AG04450 (cell line): ENCODE measurements at places on chromosomes 2 and 18. TPM values are rescaled to one million over a fixed set of nuclear protein-coding genes. Genes with fewer than 3 reads are reported as not detected.

The CD207 gene
- not detected in 2 replicates for polyA plus RNA-seq

DNA sequence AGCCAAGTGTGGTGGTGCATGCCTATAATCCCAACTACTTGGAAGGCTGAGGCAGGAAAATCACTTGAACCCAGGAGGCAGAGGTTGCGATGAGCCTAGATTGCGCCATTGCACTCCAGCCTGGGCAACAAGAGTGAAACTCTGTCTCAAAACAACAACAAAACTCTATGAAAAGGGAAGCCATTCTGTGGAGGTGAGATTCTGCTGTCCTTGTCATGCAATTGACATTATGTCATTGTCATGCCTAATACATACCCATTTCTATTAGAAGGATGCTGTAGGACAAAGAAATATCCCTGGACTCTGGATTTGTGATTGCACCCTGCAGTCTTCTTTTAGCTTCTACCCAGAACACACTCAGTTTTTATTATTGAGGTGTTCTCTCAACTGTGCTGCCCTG, 8.6 kb downstream of the RASGRP3 start:
- DNase-seq: no peak

The IHH gene
- 0.04 TPM in 1 of 2 replicates, not detected in the other for polyA plus RNA-seq

The RNU2-63P gene
- polyA plus RNA-seq: not detected in 2 replicates
